ENCODE measurements at places on chromosomes 2 and 18.
A peak's percentile ranks its signal among the peaks of the same experiment; 100 is the strongest.

- no peak for DNase-seq
These were observed 32.1 kb downstream of the HJURP start for GRCh38 chr2:233822101-233822771.

- DNase-seq: no peak
These were observed 196.2 kb downstream of the CLIP4 start for GRCh38 chr2:29311458-29311857.

DNA sequence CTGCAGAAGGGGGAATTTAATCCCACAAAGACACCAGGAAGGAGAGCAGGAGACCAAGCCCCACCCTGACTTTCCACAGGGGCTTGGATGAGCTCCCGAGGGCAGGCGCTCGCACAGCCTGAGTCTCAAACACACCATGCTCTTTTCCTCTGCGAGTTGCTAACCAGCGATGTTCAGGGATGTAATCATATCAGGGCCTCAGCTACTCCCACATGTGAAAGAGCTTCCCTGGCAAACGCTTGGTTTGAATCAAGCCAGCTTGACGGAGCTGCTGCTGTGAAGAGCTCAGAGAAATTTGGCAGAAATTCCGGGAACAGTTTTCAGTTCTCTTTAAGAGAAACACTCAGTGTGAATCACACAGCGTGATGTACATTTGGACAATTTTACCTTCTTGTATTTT, 385.8 kb downstream of the GALR1 start:
- no peak for DNase-seq

DNA sequence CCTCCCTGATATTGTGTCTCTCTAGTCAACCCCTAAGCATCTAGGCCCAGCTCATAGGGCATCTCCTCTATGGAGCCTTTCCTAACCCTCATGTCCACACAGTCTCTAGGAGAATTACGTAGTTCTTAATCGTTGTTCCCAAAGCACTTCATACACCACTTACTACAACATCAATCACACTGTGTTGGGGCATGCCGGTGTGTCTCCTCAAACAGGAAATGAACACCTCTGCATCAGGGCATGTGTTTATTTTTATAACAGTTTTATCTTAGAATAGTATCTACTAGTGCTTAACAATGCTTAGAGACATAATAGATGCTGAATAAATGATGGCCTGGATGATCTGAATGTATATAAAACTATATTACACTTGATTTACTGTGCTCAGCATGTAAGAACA, 19.7 kb downstream of the CYP1B1 start:
- no peak for DNase-seq

- DNase-seq: no peak
These were observed 21.4 kb downstream of the ALMS1 start for GRCh38 chr2:73406996-73407395.

DNA sequence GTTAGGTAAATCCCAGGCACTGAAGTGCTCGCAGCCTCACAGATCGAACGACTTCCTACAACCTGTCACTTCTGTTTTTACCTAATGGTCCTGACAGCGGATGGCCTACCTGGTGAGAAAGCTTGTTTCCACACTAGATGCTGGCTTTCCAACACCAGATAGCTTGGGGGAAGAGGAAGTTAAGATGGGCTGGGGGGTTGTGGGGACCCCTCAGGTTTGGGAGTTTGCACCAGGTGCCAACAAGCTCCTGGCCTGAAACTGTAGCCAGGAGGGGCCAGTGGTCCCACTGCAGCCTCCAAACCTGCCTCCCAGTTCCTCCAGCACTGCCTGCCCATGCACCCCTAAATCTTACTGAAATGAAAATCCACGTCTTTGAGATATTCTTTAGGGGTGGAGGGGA, 3.9 kb downstream of the TMEM185B start:
- no peak for DNase-seq

- DNase-seq: no peak
These were observed 1.9 kb downstream of the SOS1 start for GRCh38 chr2:39118786-39119499.

DNA sequence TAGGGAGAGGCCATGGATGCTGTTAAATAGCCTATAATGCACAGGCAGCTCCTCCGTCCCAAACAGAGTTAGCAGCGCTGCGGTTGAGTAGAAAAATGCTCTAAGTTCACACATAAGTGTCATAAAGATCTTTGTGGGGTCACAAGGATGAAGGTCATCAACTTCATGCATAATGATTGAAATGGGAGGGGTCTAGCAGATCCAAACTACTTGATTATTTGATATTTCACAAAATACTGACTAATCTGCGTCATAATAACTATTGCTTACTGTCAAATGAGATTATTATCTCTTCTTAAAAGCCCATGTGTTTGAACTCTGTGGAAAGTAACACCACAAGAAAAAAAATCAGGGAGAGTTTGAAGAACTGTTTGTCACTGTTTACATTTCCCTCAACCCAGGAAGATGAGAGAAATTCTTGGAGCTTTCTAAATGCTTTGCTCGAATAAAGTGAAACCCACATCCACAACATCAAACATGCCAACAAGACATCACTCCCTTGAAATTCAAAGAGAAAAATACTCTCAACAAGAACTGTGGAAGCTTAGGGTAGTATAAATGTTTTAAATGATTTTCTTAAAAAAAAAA, 50.5 kb upstream of the CREB1 start:
- DNase-seq: no peak

- no peak for DNase-seq
These were observed 70.4 kb upstream of the TMEM17 start for GRCh38 chr2:62576276-62576939.

GRCh38 chr2:27306136-27306535, 2.1 kb downstream of the UCN start:
- DNase-seq: no peak

DNA sequence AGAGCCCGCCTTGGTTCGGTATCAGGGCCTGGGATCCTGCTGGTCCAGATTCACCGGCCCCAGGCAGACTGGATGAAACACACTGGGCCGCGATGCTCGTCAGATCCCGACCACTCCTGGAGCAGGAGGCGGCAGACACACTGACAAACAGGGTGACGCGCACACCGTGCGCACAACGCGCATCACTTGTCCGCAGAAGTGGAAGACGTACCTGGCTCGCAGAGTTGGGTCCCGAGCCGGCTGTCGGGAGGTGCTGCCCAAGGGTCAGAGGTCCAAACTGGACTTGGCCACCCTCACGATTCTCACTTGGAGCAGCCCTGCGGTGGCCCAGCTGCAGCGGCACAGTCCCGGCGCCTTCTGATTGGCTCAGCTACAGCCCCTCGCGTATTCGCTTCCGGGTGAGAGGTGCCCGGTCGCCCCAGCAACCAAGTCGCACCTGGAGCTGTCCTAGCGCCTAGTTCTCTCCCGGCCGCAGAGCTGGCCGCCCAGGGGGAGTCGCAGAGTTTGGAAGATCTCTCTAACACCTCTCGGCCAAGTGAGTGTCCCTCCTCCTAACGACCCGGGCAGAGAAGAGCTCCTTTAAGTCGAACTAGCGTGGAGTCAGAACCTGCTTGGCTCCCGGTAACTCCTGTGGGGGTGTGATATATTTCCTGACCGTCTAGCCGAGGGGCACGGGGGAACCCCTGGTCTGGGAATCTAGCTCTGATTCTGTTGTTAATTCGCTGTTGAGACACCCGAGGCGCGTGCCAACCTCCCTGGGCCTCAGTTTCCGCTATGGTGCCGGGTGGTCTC, at the start of the genes DHX57 and MORN2:
TSS of gene DHX57 (minus strand) at position 359 of the 792 bp plus-strand sequence. CDS start 7,529 bp downstream, outside the sequence.
TSS of gene MORN2 (plus strand) at position 401 of the 792 bp plus-strand sequence.
- DNase-seq: peak; percentile 69

DNA sequence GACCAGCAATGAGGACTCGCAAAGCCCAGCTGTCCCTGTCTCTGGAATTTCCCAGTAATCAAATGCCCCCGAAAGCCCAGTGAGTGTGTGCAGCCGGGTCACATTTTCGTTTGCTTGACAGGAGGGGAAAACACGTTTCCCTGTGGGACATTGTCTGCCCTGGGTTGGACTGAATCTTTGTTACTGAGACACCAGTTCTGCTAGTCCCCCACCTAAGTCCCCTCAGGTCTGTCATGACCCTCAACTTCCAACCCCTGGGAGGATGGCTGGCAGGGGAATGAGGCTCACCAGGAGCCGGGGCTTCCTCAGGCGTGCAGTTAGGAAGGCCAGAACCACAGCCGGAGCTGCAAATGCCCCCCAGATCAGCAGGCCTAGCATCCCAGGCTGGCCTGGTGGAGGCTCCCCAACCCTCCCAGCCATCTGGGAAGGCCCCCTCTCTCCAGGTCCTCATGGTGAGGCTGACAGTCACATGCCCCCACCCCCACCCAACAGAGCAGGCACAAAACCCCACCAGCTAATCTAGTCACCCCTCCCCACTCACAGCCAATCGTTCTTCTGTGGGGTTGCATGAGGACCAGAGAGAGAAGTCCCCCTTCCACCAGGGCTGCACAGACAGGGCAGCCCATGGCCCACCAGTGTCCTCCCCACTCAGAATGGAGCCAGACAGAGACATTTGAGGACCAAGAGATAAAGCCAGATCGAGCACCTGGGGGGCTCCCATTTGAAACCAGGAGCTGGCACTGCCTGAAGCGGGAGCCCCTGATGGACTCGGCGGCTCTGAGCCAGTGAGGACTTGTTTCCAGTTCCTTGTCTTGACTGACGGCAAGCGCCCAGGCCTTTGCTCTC, 33.6 kb downstream of the CYP26B1 start:
- DNase-seq: no peak
